ENCODE measurements at places on chromosomes 3 and 15. TPM values are rescaled to one million over a fixed set of nuclear protein-coding genes. Genes with fewer than 3 reads are reported as not detected.

TFRC gene
- 77.2 TPM for total RNA-seq

CPN2 gene
- not detected for total RNA-seq

SIDT1 gene
- total RNA-seq = 44.7 TPM

LIPH gene
- total RNA-seq = 2.5 TPM

CEMIP gene
- total RNA-seq = 18.7 TPM

PPCDC gene
- 22.9 TPM for total RNA-seq

TMCO5A gene
- total RNA-seq = not detected

KCNMB2 gene
- 12.1 TPM for total RNA-seq

OXSR1 gene
- 43.1 TPM for total RNA-seq

MEIS2 gene
- 50.4 TPM for total RNA-seq

WDR49 gene
- total RNA-seq = 18.7 TPM

KBTBD13 gene
- total RNA-seq = not detected

EIF5A2 gene
- 37.3 TPM for total RNA-seq

GOLGA6L7 gene
- not detected for total RNA-seq

PPP2R3A gene
- total RNA-seq = 9.0 TPM

FSTL1 gene
- total RNA-seq = 74.8 TPM

PRR23C gene
- not detected for total RNA-seq

All from dorsolateral prefrontal cortex (tissue), 122 donors.